ENCODE measurements at places on chromosomes 3 and 15. TPM values are rescaled to one million over a fixed set of nuclear protein-coding genes. Genes with fewer than 3 reads are reported as not detected.
A peak's percentile ranks its signal among the peaks of the same experiment; 100 is the strongest.

- no peaks in the 10 kb centered on the region for H3K27me3 ChIP-seq
- no peak for DNase-seq
- H3K4me1 ChIP-seq, result no peaks in the 10 kb centered on the region
- no peak overlapping the region for H3K27ac ChIP-seq
- H3K36me3 ChIP-seq, result no peaks in the 10 kb centered on the region
Measured at GRCh38 chr3:123361071-123361470, 87.8 kb downstream of the ADCY5 start.

- H3K4me3 ChIP-seq, result no peak overlapping the region
- no peaks in the 10 kb centered on the region for H3K27me3 ChIP-seq
- no peaks in the 10 kb centered on the region for H3K36me3 ChIP-seq
- no peaks in the 10 kb centered on the region for H3K4me1 ChIP-seq
Measured at GRCh38 chr3:45437383-45437782, 49.0 kb downstream of the LARS2 start.

- no peaks in the 10 kb centered on the region for H3K4me1 ChIP-seq
- DNase-seq, result no peak
- H3K27ac ChIP-seq, result no peak overlapping the region
- H3K27me3 ChIP-seq, result no peaks in the 10 kb centered on the region
Measured at GRCh38 chr3:103924544-103924943, 1442.2 kb upstream of the ALCAM start.

DNA sequence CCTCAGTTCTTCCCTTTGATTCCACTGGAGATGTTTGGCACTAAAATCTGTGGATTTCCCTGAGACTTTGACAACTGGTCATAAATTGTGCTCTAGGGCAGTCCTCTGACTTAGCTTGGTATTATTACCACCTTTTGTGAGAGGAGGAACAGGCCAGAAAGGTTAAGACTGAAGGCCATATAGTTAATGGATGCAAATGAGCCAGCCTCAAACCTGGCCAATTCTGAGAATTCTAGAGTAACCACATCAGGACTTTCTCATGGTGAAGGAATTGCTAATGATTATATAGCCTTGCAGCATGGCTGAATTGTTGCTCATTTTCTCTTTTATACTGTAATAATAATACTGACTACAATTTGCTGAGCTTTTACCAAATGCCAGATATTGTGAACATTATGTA, 162.5 kb downstream of the CADPS start:
- no peak overlapping the region for H3K4me3 ChIP-seq
- H3K4me1 ChIP-seq, result no peaks in the 10 kb centered on the region
- DNase-seq, result no peak
- no peaks in the 10 kb centered on the region for H3K27me3 ChIP-seq

- no peak overlapping the region for H3K4me3 ChIP-seq
- no peak overlapping the region for H3K27ac ChIP-seq
- H3K4me1 ChIP-seq, result no peaks in the 10 kb centered on the region
- no peak for DNase-seq
- no peaks in the 10 kb centered on the region for H3K36me3 ChIP-seq
Measured at GRCh38 chr3:190892395-190892902, 30.0 kb upstream of the GMNC start.

DNA sequence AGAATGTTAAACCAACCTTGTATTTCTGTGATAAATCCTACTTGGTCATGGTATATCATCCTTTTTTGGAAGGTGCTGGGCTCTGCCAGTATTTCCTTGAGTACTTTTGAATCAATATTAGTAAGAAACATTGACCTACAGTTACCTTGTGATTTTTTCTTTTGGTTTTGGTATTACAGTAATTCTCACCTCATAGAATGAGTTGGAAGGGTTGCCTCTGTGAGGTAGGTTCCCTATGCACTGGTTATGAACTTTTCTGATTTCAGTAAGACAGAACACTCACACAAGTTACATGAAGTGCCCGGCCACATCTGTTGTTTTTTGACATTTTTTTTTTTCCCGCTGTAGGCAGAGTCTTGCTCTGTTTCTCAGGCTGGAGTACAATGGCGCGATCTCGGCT, 20.0 kb downstream of the PCCB start:
- H3K36me3 ChIP-seq, result no peaks in the 10 kb centered on the region
- no peaks in the 10 kb centered on the region for H3K27me3 ChIP-seq
- no peak overlapping the region for H3K27ac ChIP-seq
- H3K4me3 ChIP-seq, result no peak overlapping the region
- no peaks in the 10 kb centered on the region for H3K4me1 ChIP-seq
- DNase-seq, result no peak

GRCh38 chr3:175161291-175161690, 302.2 kb downstream of the NAALADL2 start:
- H3K4me3 ChIP-seq, result no peak overlapping the region
- H3K27ac ChIP-seq, result no peak overlapping the region
- no peaks in the 10 kb centered on the region for H3K27me3 ChIP-seq
- no peaks in the 10 kb centered on the region for H3K4me1 ChIP-seq
- no peaks in the 10 kb centered on the region for H3K36me3 ChIP-seq

- no peak overlapping the region for H3K27ac ChIP-seq
- no peaks in the 10 kb centered on the region for H3K4me1 ChIP-seq
- no peak for DNase-seq
Measured at GRCh38 chr3:181689546-181689945, 22.2 kb upstream of the SOX2 start.

- no peak for DNase-seq
- H3K27ac ChIP-seq, result peak overlapping the region; percentile 94
- no peaks in the 10 kb centered on the region for H3K4me1 ChIP-seq
- H3K36me3 ChIP-seq, result no peaks in the 10 kb centered on the region
Measured at GRCh38 chr3:159766563-159767185, 222.0 kb upstream of the IL12A start.

GRCh38 chr3:133762539-133762938, 16.3 kb downstream of the TF start:
- H3K27ac ChIP-seq, result no peak overlapping the region
- DNase-seq, result no peak
- H3K4me1 ChIP-seq, result no peaks in the 10 kb centered on the region

GRCh38 chr3:81764665-81765064, 3.2 kb upstream of the GBE1 start:
- H3K4me1 ChIP-seq, result peaks cover 7% of the 10 kb centered on the region
- DNase-seq, result no peak
- H3K36me3 ChIP-seq, result no peaks in the 10 kb centered on the region
- H3K4me3 ChIP-seq, result no peak overlapping the region
- no peak overlapping the region for H3K27ac ChIP-seq
- no peaks in the 10 kb centered on the region for H3K27me3 ChIP-seq

GRCh38 chr15:65094294-65094995, 17.9 kb downstream of the KBTBD13 start:
- peaks cover 5% of the 10 kb centered on the region for H3K36me3 ChIP-seq
- H3K27me3 ChIP-seq, result no peaks in the 10 kb centered on the region
- no peaks in the 10 kb centered on the region for H3K4me1 ChIP-seq
- DNase-seq, result peak; percentile 72
- no peak overlapping the region for H3K4me3 ChIP-seq

GRCh38 chr15:66906668-66907614, 158.5 kb upstream of the SMAD3 start:
- H3K4me1 ChIP-seq, result peaks cover 7% of the 10 kb centered on the region
- no peaks in the 10 kb centered on the region for H3K36me3 ChIP-seq
- no peaks in the 10 kb centered on the region for H3K27me3 ChIP-seq
- H3K4me3 ChIP-seq, result no peak overlapping the region
- no peak for DNase-seq

GRCh38 chr15:40984964-40985363, 31.7 kb downstream of the CHAC1 start:
- no peak overlapping the region for H3K27ac ChIP-seq
- H3K36me3 ChIP-seq, result peaks cover 18% of the 10 kb centered on the region
- H3K4me3 ChIP-seq, result no peak overlapping the region
- no peaks in the 10 kb centered on the region for H3K4me1 ChIP-seq
- H3K27me3 ChIP-seq, result no peaks in the 10 kb centered on the region
- DNase-seq, result no peak

- H3K27ac ChIP-seq, result no peak overlapping the region
- H3K4me1 ChIP-seq, result no peaks in the 10 kb centered on the region
- H3K36me3 ChIP-seq, result no peaks in the 10 kb centered on the region
- no peak overlapping the region for H3K4me3 ChIP-seq
Measured at GRCh38 chr3:186152361-186152798, 43.5 kb upstream of the ETV5 start.

- H3K36me3 ChIP-seq, result no peaks in the 10 kb centered on the region
- H3K4me3 ChIP-seq, result no peak overlapping the region
- no peak for DNase-seq
- H3K27ac ChIP-seq, result no peak overlapping the region
- no peaks in the 10 kb centered on the region for H3K4me1 ChIP-seq
- H3K27me3 ChIP-seq, result no peaks in the 10 kb centered on the region
Measured at GRCh38 chr15:88218557-88219221, 37.9 kb downstream of the NTRK3 start.

- peak; percentile 12 for DNase-seq
- no peak overlapping the region for H3K27ac ChIP-seq
- no peaks in the 10 kb centered on the region for H3K4me1 ChIP-seq
- H3K4me3 ChIP-seq, result no peak overlapping the region
- no peaks in the 10 kb centered on the region for H3K27me3 ChIP-seq
- no peaks in the 10 kb centered on the region for H3K36me3 ChIP-seq
Measured at GRCh38 chr15:41983221-41983620, 10.9 kb upstream of the EHD4 start.

GRCh38 chr3:46221391-46221790, 13.3 kb upstream of the CCR1 start:
- H3K27me3 ChIP-seq, result no peaks in the 10 kb centered on the region
- no peaks in the 10 kb centered on the region for H3K4me1 ChIP-seq
- H3K36me3 ChIP-seq, result no peaks in the 10 kb centered on the region
- DNase-seq, result no peak

The CD47 gene
- total RNA-seq, result 85.5 TPM

The SPINT1 gene
- total RNA-seq, result 1.8 TPM

The TMEM212 gene
- not detected for total RNA-seq

The MOBP gene
- not detected for total RNA-seq

The RPSA gene
- total RNA-seq, result 1,290 TPM

The ALDH1A3 gene
- 44.9 TPM for total RNA-seq

The MRPL46 gene
- total RNA-seq, result 25.0 TPM

The ST3GAL6 gene
- total RNA-seq, result 16.1 TPM

The SMAD6 gene
- 13.4 TPM for total RNA-seq

Data from breast epithelium (tissue), 4 donors.